WERI-Rb-1 (cell line): ENCODE measurements at places on chromosomes 3 and 15.

DNA sequence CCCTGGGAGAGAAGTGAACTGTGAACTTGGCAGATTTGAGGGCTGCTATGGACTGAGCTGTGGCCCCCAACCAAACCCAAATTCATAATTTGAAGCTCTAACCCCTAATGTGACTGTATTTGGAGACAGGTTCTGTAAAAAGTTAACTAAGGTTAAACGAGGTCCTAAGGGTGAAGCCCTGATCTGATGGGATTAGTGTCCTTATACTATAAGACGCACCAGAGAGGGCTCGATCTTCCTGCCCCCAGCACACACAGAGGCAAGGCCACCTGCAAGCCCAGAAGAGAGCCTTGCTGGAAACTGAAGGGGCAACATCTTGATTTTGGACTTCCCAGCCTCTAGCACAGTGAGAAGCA is 34.0 kb downstream of the TKT start:
- no peak for DNase-seq

DNA sequence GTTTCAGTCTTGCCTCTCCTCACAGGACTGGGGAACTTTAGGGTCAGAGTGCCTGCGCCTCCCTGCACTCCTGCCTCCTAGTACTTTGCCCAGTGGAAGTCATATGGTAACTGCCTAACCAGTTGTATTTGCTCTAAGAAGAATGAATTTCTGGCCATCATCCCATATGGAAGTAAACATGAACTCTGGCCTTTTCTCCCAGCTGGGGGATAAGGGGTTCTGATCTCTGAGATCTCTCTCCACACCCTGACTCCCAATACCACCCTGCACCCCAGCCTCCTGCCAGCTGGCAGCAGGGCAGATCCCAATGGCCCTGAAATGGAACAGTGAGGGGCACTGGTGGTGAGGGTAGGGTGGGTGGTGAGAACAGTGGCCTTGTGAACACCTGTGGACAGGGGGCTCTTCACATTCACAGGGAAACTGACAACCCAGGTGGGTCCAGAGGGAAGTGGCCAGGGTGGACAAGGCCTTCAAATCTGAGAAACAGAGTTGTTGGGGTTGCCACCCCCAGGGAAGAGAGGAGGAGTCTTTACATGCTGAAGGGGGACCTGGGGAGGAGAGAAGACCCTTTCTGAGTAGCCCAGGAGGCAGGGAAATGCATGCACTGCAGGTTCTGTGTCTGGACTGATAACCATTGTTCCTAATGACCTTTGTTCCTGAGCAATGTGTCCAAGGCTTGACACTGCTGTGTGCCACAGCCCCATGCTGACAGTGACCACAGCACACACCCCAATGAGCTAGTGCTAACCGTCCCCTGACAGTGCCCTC is 36.9 kb downstream of the RHCG start:
- no peak for DNase-seq

DNA sequence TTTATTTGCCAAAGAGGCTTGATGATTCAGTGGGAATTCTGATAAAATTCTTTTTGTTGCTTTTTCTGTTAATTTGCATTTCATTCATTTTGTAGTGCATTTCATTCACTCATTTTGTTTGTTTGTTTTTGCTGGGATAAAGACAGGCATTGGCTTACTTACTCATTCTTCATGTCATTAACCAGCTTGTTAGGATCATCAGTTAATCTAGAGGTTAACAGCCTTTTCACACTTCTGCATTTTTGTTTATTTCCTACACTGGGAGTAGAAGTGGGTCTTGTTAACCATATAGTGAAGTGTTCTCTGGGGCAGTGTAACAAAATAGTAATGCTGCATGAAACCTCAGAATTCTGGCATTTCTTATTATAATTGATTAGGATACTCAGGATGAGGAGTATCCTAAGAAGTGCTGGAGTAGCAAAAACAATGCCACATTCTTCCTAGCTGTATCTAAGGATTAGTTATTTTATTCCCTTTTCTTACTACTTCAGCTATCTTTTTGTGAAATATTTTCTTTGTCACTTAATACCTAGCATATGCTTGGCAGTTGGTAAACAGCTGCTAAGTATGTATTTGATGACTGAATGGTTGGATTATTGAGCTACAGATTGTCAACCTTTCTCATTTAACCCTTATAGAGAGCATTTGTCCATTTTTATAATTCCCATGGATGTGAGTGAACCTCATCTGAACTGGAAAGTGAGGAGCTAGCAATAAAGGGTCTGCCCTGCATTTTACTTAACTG is 135.7 kb upstream of the LRRFIP2 start:
- DNase-seq, result no peak

DNA sequence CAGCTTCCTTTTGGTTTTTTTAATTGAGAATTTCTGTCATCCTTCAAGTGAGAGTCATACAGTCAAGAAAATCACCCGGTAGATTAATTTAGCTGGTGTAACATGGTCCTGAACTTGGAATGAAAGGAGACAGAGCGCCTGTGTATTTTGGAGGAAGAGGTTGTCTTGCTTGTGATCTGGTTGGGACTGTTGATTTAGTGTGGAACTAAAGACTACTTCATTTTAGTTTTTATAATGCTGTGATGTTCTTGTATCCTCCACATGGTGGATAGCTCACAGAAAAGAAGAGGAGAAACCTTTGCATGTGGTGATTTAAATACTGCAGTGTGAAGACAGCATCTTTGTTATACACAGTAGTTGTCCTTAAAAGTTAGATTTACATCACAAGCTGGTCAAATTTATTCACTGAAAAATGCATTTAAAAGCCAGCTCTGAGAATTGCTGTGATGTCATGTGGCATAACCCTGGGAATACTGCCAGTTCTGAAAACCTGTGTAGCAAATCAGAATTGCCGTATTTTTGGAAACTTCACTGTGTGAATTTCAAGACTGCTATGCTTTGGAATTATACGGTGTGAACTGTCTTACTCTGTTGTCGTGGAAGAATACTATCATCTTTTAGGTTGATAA is 268.5 kb downstream of the PTPRG start:
- no peak for DNase-seq

DNA sequence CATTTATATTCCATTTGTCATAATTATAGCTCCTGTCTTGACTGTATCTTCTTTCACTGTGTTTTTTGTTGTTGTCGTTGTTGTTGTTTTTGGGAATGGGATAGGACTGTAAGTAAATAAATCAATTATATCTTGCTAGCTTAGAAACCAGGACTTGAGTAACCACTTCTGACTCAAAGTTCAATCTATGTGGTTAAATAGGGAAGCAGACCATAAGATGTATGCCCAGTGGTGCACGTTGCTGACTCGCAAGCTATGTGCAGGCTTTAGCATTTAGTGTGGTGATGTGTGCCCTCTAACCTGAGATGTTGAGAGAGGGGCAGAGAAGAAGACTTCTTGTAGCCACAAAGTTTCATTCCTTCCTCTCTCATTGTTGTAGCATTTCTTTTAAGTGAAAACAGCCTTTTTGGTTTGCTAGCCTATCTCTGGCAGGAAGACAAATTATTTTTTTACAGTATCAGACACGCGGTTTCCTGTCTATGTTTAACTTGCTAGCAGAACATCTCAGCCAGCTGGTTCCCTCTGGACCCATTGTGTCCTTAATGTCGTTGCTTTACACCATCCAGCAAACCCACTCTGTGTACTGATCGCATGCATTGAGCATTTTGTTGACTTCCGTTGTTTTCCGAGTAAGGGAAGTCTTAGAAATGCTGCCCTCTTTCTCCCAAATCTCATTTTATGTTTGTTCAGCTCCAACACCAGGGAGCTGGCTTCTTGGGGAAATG is 52.1 kb downstream of the TGFBR2 start:
- no peak for DNase-seq

DNA sequence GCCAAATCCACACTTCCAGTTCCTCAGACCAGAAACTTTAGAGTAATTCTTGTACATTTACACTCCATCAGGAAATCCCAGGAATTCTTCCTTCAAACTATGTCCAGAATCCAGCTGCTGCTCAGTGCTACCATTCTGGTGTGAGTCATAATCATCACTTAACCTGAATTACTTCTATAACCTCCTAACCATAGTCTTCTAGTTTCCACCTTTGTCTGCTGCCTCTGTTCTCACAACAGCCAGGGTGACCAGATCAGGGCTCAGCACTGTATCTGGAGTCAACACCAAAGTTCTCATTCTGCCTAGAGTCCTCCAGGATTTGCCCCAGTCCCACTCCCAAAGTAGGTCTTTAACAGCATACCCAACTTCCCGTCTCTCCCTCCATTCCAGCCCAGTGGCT is 3.4 kb downstream of the CLDND1 start:
- no peak for DNase-seq

DNA sequence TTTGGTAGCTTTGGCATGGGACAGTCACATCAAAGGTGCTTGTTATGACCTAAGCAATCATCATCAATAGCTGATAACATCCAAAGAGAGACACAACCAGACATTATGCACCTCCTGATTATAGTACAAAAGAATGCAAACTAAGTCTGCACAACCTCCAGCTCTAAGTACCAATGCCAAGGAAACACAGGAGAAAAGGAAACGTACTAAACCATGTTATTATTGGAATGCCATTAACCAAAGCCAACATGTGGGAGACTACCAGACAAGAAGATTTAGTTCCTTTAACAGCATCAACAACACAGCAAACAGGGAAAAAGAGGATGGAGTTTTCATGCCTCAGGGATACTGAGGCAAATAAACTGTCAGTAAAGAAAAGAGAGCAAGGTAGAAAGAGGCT is 61.4 kb downstream of the CD47 start:
- DNase-seq, result no peak

- DNase-seq, result no peak
Observed at GRCh38 chr3:155663467-155664212, 81.2 kb downstream of the PLCH1 start.

DNA sequence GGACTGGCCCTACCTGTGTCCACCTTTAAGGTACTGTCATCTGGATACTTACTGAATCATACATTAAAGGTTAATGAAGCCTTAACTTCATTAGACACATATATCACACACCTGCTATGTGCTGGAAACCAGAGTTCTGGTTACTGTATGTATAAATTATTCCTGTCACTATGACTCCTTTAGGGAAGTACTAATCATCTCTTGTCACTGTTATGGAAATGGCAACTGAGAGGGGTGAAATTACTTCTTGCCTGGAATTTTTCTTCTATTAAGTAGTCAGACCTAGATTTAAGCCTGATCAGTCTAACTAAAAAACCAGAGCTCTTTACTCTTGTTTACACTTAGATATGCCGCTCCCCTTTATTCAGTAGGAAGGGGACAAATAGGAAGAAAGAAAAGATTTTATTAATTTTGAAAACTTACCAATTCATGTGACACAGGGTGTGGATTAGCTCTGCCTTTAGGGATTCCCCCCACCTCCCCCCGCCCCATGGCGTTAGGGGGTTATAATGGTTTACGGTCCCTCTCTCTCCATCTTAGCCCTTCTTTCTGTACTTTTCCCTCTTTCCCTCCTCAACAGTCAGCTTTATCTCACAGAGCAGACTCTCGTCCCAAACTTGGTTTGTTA is 152.5 kb downstream of the KLHL25 start:
- DNase-seq, result no peak

DNA sequence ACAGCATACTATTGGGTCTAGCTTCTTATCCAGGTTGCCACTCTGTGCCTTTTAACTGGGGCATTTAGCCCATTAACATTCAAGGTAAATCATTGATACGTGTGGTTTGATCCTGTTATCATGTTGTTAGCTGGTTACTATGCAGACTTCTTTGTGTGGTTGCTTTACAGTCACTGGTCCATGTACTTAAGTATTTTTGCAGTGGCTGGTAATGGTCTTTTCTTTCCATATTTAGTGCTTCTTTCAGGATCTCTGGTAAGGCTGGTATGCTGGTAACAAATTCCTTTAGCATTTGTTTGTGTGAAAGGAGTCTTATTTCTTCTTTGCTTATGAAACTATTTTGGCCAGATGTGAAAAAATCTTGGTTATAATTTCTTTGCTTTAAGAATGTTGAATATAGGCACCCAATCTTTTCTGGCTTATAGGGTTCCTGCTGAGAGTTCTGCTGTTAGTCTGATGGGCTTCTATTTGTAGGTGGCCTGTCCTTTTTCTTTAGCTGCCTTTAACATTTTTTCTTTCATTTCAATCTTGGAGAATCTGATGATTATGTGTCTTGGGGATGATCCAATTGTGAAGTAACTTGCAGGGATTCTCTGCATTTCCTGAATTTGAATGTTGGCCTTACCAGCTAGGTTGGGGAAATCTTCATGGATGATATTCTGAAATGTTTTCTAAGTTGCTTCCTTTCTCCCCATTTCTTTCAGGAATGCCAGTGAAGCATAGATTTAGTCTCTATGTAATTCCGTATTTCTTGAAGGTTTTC is 39.3 kb downstream of the CCR1 start:
- DNase-seq, result no peak

DNA sequence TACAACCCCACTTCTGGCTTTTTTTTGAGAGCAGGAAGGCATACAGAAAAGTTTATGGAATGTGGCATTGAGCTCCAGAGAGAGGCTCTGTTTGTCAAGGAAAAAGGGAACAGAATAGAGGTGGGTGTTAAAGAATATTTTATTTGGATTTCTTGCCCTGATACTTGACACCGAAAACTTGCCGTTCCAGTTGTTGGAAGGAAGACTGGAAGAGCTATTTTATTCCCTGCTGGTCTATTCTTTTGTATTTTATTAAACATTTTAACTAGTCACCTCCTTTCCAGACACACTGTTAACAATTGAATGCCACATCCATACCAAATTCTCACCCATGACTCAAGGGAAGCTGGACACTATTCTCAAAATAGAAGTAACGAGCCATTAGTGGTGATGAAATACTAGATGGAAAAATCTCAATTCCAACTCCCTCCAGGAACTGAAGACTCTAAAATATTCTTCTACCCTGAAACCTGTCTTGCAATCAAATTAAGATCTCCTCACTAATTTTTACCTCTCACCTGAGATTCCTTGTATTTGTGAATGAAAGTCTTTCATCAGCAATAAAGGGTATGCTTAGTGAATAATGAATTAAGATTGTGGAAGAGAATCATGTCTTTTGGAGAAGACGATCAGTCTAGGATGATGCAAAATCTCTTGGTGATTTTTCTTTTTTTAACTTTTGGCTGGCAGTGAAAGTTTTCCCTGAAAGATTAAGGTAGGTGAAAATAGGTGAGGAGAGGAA is 28.5 kb downstream of the GREM1 start:
- DNase-seq, result no peak

GRCh38 chr3:11845651-11846050 is 1.0 kb downstream of the TAMM41 start:
- DNase-seq, result no peak
